Ascending aorta (tissue), 2 donors: ENCODE measurements at places on chromosomes 16 and 17.

DNA sequence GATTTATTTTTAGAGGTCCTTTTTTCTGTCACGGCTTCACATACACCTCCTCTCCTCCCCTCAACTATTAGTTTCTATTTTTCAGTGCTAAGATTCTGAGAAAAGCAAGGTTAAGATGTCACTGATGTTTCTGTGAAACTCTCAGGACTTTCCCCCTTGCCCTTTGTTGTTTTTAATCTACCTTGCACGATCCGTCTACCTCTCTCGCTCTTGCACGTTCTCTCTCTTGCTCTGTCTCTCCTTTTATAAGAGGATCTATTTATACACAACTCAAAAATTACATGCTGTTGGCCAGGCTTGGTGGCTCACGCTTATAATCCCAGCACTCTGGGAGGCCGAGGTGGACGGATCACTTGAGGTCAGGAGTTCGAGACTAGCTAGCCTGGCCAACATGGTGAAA is 43.6 kb downstream of the RPA1 start:
- no peaks in the 10 kb centered on the region for H3K27me3 ChIP-seq
- H3K4me1 ChIP-seq = no peaks in the 10 kb centered on the region
- DNase-seq = no peak

DNA sequence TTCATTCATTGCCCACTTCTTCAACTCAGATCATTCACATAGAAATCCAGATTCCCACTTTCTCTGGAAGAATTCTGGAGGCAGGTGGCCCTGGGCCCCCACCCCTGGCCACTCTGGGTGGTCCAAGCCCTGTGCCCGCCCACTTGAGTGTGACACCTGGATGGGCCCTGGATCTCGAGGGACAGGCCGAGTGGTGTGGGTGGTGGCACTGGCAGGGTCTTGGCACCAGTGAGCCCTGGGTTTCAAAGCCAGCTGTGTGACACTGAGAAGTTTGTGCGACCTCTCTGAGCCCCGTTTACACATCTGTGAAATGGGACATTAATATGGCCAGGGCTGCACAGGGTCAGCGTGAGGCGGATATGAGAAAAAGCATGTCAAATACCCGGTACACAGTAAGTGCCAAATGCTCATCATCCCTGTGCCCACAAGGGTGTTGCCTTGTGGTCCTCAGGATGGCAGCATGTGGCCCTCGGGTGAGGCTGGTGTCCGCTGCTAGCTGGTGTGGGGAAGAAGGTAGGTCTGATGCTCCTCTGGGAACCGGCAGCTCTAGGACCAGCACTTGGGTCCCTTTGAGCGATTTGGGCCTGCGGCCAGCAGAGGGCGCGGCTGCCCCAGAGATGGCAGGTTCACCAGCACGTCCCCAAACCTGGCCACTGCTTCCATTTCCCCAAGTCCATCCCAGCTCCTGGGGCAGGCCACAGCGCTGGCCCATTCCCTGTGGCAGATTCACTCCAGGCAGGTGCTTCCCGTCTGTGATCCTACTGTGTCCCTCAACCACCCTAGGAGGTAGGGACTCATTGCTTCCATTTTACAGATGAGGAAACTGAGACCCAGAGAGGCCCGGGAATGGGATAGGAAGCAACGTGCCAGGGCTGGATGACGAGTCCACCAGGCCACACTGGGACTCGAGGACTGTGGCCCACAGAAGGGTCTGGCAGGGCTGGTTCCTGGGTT is 3.6 kb downstream of the OSGIN1 start:
- H3K36me3 ChIP-seq = peaks cover 19% of the 10 kb centered on the region
- peak; percentile 87 for DNase-seq
- no peak overlapping the region for H3K27ac ChIP-seq
- H3K27me3 ChIP-seq = no peaks in the 10 kb centered on the region

DNA sequence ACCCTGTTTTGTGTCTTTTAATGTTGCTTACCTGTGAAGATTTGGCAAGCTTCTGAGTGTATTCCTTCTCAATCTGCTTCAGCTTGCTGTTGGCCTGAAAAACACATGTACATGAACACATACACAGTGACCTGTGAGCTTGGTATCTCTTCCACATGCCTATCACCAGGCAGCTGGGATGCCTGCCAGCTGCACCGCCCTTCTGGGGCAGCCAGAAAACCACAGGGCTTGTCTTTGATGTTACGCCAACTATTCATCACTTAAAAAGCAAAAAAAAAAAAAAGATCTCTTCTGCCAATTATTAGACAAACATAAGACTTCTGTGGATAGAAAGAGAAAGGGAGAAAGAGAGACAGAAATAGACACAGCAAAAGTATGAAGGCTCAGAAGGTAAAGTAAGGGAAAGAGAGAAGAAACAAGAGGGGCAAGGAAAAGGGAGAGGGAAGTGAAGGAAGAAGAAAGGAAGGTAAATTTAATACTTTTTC is 189.2 kb upstream of the AXIN2 start:
- H3K4me3 ChIP-seq = no peak overlapping the region
- no peak overlapping the region for H3K27ac ChIP-seq
- no peaks in the 10 kb centered on the region for H3K36me3 ChIP-seq

DNA sequence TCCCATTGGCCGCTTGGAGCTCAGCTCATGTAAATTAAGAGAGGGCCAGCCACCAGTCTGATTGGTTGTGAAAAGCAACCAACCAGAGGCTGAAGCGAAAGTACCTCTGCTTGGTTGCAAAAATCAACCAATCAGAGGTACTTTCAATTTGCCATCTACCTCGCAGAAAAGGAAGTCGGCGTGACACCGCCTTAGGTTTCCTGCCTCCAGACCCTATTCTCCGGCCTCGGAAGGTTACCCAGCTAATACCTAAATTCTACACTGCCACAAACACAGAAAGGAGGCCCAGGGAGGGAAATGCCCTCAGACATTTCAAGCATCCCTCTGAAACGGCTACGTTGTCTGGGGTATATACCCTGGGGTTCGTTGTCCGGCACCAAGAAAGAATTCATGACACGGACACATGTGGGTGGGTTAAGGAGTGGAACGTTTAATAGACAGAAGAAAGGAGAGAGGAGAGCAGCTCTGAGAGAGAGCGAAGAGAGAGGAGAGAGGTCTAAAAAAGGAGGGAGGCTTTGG is 481.3 kb downstream of the TMEM114 start:
- no peaks in the 10 kb centered on the region for H3K36me3 ChIP-seq
- H3K4me3 ChIP-seq = no peak overlapping the region
- no peaks in the 10 kb centered on the region for H3K27me3 ChIP-seq
- H3K4me1 ChIP-seq = no peaks in the 10 kb centered on the region
- no peak for DNase-seq
- H3K27ac ChIP-seq = no peak overlapping the region

- DNase-seq = no peak
- H3K4me3 ChIP-seq = no peak overlapping the region
- H3K27ac ChIP-seq = peak overlapping the region; percentile 66
- H3K27me3 ChIP-seq = no peaks in the 10 kb centered on the region
- peaks cover 56% of the 10 kb centered on the region for H3K36me3 ChIP-seq
Observed at GRCh38 chr17:82240506-82241182, 11.8 kb downstream of the SLC16A3 start.

- peak overlapping the region; percentile 8 for H3K27ac ChIP-seq
- no peak overlapping the region for H3K4me3 ChIP-seq
- no peak for DNase-seq
- H3K27me3 ChIP-seq = no peaks in the 10 kb centered on the region
- no peaks in the 10 kb centered on the region for H3K4me1 ChIP-seq
Observed at GRCh38 chr16:16120044-16120381, 103.3 kb downstream of the ABCC6 start.

DNA sequence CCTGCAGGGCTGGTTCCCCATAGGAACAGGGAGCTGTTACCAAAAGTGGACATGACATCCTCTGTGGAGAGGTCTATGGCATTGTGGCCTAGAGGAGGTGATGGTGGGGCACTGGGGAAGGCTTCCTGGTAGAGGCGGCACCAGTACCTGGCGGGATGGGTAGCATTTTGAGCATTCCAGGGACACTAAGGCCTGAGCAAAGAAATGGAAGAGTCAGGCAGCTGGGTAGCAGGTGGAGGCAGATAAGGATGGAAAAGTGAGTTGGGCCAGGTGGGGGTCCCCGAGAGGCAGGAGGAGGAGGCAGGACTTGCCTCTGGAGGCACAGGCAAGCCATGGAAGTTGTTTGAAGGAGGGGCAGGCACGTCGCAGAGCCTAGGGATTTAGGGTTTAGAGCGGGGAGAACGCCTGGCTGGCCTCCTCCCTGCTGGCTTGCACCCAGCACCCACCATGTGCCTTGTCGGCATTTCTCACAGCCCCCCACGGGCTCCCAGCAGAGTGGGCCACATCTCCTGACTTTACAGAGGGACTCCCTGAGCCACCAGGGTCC is 5.1 kb upstream of the ADCY7 start:
- H3K27me3 ChIP-seq = no peaks in the 10 kb centered on the region
- H3K36me3 ChIP-seq = no peaks in the 10 kb centered on the region
- H3K27ac ChIP-seq = no peak overlapping the region
- H3K4me3 ChIP-seq = no peak overlapping the region
